SJSA1 (cell line): ENCODE measurements at places on chromosomes 3 and 15. TPM values are rescaled to one million over a fixed set of nuclear protein-coding genes. Genes with fewer than 3 reads are reported as not detected.
A peak's percentile ranks its signal among the peaks of the same experiment; 100 is the strongest.

The GRM7 gene
- not detected in 2 replicates for total RNA-seq

The HRH1 gene
- total RNA-seq = 15.9 and 21.9 TPM in 2 replicates

The TMED3 gene
- total RNA-seq = 83.3 and 97.7 TPM in 2 replicates

The GOLGA6A gene
- not detected in 2 replicates for total RNA-seq

The CFAP100 gene
- total RNA-seq = not detected in 2 replicates

The PDCD10 gene
- total RNA-seq = 63.7 and 67.3 TPM in 2 replicates

The MED12L gene
- 0.29 TPM in 1 of 2 replicates, not detected in the other for total RNA-seq

The LRRIQ4 gene
- not detected in 2 replicates for total RNA-seq

The ARIH1 gene
- 27.8 and 36.6 TPM in 2 replicates for total RNA-seq

The CACNA2D3 gene
- total RNA-seq = not detected in 2 replicates

The ZNF710 gene
- 2.4 and 7.3 TPM in 2 replicates for total RNA-seq

The CHD2 gene
- 37.6 and 43.7 TPM in 2 replicates for total RNA-seq

GRCh38 chr15:38707802-38708671 lies 143.4 kb upstream of the RASGRP1 start:
- DNase-seq = no peak
- H3K27me3 ChIP-seq = no peaks in the 10 kb centered on the region
- peaks cover 27% of the 10 kb centered on the region for H3K4me1 ChIP-seq
- H3K27ac ChIP-seq = peak overlapping the region; percentile 25; the same call in 1 of the 2 replicates

- peaks cover 4% of the 10 kb centered on the region; the same call in 1 of the 2 replicates for H3K36me3 ChIP-seq
- no peak overlapping the region for H3K4me3 ChIP-seq
- no peak overlapping the region for H3K27ac ChIP-seq
- DNase-seq = no peak
Observed at GRCh38 chr3:184005941-184006507, 11.7 kb downstream of the ABCC5 start.

DNA sequence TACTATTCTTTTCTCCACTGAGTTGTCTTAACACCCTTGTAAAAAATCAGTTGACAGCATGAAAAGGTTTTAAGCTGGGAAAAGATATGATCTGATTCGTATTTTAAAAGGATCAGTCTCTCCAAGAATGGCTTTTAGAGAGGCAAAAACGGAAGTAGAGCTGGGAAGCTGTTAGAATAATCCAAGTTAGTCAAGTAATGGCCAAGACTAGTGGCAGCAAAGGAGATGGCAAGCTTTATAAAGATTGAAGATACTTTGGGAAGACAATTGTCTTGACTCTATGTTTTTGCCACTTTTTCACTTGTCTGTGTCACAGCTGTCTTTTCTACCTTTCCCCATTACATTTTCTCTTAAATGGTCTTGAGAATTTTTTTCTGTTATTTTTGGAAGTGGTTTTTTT lies 243.5 kb upstream of the MANF start:
- no peaks in the 10 kb centered on the region for H3K4me1 ChIP-seq
- H3K27ac ChIP-seq = no peak overlapping the region
- no peaks in the 10 kb centered on the region for H3K36me3 ChIP-seq
- no peak for DNase-seq
- H3K27me3 ChIP-seq = no peaks in the 10 kb centered on the region
- H3K4me3 ChIP-seq = no peak overlapping the region

DNA sequence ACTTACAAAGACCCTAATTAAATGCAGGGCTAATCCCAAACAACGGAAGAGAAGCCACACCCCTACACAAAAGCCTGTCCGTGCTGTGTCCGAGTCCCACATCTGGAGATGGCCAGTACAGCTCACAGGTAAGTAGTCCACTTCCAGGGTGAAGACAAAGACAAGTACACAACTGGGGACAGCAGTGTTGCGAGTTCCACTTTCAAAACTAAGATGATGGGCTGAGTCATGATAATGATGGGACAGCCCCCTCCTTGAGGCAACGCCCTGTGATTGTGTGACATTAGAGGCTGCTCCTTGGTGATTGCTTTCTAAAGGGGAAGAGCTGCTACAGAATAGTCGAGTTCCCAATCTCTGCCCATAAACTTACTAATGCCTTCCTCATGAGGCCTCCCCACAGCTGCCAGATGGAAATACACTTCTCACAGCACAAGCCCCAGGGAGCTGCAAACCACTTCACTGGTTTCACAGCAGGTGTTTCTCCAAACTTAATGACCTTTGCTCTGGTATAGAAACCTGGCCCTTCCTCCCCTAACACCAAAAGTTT lies 27.6 kb downstream of the RFT1 start:
- H3K4me3 ChIP-seq = no peak overlapping the region
- H3K4me1 ChIP-seq = no peaks in the 10 kb centered on the region
- H3K27me3 ChIP-seq = no peaks in the 10 kb centered on the region
- peaks cover 17% of the 10 kb centered on the region for H3K36me3 ChIP-seq

- no peak overlapping the region for H3K27ac ChIP-seq
- no peaks in the 10 kb centered on the region for H3K4me1 ChIP-seq
- H3K4me3 ChIP-seq = no peak overlapping the region
- H3K27me3 ChIP-seq = no peaks in the 10 kb centered on the region
Observed at GRCh38 chr15:42069496-42070278, 24.7 kb downstream of the PLA2G4D start.

- no peaks in the 10 kb centered on the region for H3K36me3 ChIP-seq
- peaks cover 6% of the 10 kb centered on the region; the same call in 1 of the 2 replicates for H3K27me3 ChIP-seq
- no peaks in the 10 kb centered on the region for H3K4me1 ChIP-seq
- H3K27ac ChIP-seq = no peak overlapping the region
- DNase-seq = no peak
Observed at GRCh38 chr3:169699536-169700050, 36.1 kb upstream of the MECOM start.

DNA sequence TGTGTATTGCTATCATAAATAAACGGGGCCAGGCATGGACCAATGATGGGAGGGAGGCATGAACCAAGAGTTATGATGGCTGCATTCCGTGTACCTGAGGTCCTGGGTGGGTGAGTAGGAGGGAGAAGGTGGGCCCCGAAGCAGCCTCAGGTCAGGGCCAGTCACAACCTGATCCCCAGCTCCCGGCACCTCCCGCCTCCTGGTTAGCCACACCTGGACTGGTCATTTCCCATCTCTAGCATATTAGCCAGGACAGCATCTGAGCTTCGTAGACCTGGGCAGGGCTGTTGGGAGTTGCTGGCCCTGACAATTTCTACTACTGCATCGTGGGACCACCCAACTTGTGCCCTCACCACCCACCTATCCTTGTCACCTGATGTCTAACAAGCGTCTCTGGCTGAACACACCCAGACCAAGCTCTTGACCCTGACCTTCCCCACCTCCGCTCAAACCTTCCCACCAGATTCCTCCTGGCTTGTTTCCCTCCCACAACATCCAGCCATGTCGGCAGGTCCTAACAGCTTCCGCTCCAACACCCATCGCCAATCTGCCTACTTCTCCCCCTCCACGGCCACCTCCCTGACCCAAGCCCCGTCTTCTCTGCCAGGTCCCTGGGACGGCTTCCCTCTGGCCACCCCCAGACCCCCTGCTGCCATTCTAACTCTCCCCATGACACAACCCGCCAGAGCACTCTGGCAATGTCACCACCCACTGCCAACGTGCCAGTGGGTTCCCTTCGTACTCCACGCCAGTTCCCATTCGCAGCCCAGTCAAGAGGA lies 133.8 kb upstream of the IQSEC1 start:
- no peaks in the 10 kb centered on the region for H3K36me3 ChIP-seq
- no peaks in the 10 kb centered on the region for H3K4me1 ChIP-seq
- no peak for DNase-seq

DNA sequence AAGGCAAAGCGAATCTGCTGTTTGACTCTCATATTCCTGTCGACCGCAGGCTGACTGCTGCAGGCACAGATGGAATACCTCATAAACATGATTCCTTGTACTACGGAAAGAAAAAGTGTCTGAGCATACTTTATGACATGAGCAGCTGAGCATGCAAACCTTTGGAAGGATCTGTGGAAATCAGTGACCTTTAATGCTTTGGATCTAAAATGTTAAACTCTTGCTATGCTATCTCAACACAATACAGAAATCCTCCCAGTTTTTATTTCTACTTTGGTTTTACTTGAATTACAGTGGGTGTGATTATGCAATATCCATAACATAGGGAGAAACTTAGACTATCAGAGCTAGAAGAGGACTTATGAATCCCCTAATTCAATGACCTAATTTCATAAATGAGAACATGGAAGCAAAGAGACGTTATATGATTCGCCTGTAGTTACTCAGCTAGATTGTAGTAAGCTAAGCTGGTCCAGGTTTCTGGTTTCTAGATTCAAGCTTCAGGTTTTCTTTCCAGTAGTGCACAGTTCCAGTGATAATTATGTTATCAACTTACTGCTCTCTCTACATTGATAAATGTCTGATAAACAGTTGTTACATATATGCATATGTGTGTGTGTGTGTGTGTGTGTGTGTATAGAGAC lies 127.6 kb upstream of the GBE1 start:
- no peaks in the 10 kb centered on the region for H3K4me1 ChIP-seq
- H3K27me3 ChIP-seq = no peaks in the 10 kb centered on the region
- H3K4me3 ChIP-seq = no peak overlapping the region
- DNase-seq = no peak
- H3K36me3 ChIP-seq = no peaks in the 10 kb centered on the region
- no peak overlapping the region for H3K27ac ChIP-seq

DNA sequence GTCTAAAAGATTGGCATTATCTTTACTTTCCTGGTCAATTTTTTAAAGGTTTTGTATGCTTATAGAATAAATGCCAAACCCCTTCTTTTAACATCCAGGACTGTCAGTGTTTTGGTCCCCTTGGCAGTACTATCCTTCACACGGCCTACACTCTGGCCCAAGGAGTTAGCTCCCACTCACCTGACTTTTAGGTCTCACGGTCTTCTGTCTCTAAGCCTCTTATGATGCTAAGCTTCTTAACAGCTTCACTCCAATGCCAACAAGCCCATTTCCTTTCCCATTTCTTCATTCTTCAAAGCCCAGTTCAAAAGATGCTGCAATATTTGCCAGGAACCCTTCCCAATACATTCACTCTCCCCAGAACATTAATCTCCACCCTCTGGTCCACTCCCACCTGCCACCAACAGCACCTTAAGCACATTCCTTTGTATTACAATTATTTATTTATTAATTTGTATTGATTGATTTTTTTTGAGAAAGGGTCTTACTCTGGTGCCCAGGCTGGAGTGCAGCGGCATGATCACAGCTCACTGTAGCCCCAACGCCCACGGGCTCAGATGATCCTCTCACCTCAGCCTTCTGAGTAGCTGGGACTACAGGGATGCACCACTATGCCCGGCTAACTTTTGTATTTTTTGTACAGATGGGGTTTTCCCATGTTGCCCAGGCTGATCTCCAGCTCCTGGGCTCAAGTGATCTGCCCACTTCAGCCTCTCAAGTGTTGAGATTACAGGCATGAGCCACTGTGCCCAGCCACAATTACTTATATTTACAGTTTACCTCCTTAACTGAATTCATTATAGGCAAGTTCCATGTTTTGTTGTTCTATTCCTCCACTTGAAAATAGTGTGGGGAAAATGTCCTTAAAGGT lies 27.8 kb downstream of the IFT80 start:
- H3K4me3 ChIP-seq = no peak overlapping the region
- no peak overlapping the region for H3K27ac ChIP-seq
- no peaks in the 10 kb centered on the region for H3K27me3 ChIP-seq
- 0 out of 2 replicates have a peak, but pooled peaks cover 8% of the 10 kb centered on the region for H3K36me3 ChIP-seq

DNA sequence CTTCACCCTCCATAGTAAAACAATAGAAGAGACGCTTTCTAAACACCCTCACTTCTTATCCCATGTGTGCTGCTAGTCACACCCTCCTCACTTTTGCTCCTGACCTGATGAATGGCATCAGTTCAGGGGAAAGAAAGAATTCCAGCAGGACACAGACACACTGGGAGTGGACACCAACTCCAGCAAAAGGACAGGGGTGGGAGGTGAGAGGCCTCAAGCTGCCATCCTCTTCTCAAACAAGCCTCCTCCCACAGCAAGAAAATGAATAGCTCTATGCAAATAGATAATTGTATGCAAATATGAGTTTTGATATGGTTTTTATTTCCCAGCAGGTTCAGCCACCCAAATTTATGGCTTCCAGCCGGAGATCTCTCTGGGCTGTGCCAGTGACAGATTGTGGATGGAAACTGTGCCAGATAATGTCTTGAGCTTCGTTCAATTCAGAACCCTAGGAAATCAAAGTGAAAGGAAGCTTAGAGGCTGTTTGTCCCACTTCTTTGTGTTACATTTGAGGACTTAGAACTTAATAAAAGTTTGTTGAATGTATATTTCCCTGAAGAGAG lies 209.3 kb upstream of the PPP2R3A start:
- no peaks in the 10 kb centered on the region for H3K36me3 ChIP-seq
- no peaks in the 10 kb centered on the region for H3K27me3 ChIP-seq
- no peak overlapping the region for H3K4me3 ChIP-seq
- no peak for DNase-seq

DNA sequence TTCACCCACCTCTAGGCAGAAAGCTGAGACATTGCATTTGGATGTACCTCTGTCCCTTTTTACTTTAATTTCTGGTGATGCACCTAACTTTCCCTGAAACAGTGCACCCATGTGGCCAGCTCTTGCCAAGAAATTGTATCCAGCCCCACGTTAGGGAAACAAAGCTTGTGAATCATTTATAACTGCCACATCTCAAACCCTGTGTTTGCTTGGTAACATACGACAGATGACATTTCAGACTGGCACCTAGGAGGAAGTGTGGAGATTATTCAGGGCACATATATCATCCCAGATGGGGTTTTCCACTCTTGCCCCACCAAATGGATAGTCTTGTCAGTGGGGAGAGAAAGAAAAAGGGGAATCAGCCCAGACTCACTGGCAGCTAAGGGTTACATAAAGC lies 2.1 kb downstream of the CYB561D2 start:
- H3K36me3 ChIP-seq = peaks cover 65% of the 10 kb centered on the region
- no peak overlapping the region for H3K4me3 ChIP-seq
- H3K27me3 ChIP-seq = no peaks in the 10 kb centered on the region

DNA sequence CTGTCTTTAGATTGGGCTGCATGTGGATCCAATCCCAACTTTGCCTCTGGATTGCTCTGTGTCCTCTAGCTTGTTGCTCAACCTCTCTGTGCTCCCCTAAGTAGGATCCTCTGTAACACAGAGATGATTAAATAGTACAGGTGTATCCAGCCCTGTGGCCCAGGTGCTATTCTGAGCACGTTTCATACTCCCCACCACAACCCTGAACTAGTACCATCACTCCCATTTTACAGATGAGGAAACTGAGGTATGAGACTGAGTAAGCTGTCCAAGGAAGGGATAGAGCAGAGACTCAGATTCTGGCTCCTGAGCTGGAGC lies 7.2 kb downstream of the ISG20 start:
- H3K4me3 ChIP-seq = no peak overlapping the region
- no peak overlapping the region for H3K27ac ChIP-seq
- H3K4me1 ChIP-seq = peaks cover 17% of the 10 kb centered on the region
- no peaks in the 10 kb centered on the region for H3K27me3 ChIP-seq
- DNase-seq = no peak
- no peaks in the 10 kb centered on the region for H3K36me3 ChIP-seq

GRCh38 chr3:46090161-46090591 lies 62.9 kb upstream of the XCR1 start:
- DNase-seq = no peak
- no peak overlapping the region for H3K4me3 ChIP-seq
- no peaks in the 10 kb centered on the region for H3K27me3 ChIP-seq
- H3K36me3 ChIP-seq = no peaks in the 10 kb centered on the region
- peaks cover 9% of the 10 kb centered on the region for H3K4me1 ChIP-seq
